Activated T-helper 1 cell treated with anti-CD3 and anti-CD28 coated beads, Interleukin-2, amount 50 U/mL, for 16 hours (primary cell): ENCODE measurements at places on chromosomes 3 and 15.

DNA sequence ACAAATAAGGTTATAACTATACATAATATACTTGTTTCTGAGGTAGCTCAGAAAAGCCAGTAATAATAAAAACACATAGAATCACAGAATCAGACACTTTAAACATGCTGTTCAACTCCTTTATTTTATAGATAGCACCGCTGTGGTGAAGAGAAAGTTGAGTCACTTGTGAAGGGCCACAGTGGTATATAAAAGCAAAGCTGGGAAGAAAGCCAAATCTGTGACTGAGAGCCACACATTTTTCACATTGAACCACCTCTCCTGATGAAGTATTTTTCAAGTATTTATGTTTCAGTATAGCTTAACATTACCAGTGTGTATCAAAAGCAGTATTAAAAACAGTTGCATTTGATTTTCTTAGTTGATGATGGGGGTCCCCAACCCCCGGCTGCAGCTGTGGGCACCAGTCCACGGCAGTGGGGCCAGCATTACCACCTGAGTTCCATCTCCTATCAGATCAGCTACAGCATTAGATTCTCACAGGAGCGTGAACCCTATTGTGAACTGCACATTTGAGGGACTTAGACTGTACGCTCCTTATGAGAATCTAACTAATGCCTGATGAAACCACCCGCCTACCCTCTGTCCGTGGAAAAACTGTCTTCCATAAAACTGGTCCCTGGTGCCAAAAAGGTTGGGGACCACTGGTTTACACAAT, 46.2 kb downstream of the TBL1XR1 start:
- no peak for DNase-seq

- no peak for DNase-seq
Measured at GRCh38 chr3:170431054-170431453, 12.4 kb downstream of the CLDN11 start.

DNA sequence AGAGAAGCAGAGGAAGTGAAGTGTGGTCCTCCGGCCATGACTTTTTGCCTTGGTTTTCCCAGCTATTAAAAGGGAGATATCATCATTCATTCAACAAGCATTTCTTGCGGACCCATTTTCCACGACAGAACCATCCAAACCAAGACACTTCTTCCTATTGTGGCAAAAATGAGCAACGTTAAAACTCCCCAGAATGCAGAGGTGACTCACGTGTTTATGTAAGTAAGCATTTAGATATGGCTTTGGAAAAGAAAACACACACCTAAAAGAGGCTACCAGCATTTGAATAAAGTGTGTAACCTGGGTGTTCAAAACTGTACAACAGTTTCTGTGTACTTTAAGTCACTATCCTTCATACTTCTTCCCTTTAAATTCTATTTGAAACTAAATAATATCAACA, 181.3 kb downstream of the RORA start:
- no peak for DNase-seq

- no peak for DNase-seq
Measured at GRCh38 chr15:80620931-80621330, 74.2 kb upstream of the ABHD17C start.

DNA sequence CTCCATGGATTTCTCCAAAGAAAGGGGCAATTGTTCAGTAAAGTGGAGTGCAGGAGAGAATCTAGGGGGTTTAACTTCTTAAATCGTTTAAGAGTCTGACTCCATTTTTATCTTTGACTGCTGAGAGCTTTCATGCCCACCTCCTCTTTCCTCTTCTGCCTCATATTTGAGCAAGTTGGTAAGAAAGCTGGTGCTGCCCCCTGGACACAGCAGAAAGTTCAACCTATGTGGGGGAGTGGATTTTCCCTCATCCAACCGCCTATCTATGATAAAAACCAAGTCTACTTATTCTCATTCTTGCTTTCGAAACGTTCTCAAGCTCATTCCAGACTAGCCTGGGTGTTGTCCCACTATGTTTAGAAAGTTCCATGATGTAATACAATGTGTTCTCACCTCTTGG, 26.0 kb downstream of the HHLA2 start:
- DNase-seq: no peak

- DNase-seq: no peak
Measured at GRCh38 chr3:39910826-39911464, 101.5 kb downstream of the MYRIP start.

- no peak for DNase-seq
Measured at GRCh38 chr15:29852201-29852600, 29.9 kb upstream of the TJP1 start.

DNA sequence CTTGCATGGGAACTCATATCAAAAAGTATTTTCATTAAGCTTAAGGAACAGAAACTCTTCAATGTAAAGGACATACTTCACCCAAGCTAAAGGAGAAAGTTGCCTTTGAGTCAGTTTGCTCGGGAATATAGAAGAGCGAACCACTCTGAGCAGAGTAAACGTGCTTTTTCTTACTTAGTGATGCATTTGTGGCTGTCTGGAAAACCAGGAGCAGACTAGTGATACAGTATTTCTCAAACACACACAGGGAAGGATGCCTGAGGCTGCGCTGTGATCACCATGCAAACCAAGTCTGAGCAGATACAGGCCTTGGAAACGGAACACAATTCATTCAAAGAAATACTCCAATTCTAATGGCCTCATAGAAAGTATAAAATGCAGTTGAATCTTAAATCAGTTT, 121.0 kb upstream of the CDIN1 start:
- DNase-seq: no peak

- DNase-seq: no peak
Measured at GRCh38 chr15:84598993-84599392, 1.8 kb upstream of the ZSCAN2 start.

DNA sequence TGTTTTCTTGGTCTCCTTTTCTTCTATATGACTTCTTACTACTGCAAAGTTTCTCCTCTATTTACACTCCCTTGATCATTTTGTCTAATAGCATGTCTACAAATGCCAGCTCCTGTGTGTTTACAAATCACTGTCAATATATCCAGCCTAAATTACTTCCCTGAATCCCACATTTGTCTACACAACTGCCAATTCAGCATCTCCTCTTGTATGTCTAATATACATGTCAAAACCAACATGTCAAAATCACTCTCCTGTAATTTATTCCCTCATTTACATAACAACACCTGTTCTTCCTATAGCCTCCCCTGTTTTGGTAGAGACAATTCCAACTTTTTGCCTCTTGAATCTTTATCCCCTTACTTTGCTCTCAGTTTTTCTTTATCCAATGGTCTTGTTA, 359.3 kb downstream of the PLOD2 start:
- no peak for DNase-seq

DNA sequence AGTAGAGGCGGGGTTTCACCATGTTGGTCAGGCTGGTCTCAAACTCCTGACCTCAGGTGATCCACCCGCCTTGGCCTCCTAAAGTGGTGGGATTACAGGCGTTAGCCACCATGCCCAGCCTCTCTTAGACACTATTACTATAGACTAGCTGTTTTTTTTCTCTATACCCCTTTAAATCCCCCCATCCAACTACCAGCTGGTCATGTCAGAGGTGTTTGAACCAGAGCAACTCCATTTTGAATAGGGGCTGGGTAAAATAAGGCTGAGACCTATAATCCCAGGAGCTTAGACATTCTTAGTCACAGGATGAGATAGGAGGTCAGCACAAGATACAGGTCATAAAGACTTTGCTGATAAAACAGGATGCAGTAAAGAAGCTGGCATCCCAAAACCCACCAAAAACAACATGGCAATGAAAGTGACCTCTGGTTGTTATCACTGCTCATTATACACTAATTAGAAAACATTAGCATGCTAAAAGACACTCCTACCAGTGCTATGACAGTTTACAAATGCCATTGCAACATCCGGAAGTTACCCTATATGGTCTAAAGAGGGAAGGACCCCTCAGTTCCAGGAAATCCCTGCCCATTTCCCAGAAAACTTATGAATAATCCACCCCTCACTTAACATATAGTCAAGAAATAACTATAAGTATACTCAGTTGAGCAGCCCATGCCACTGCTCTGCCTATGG, 57.8 kb upstream of the GPD1L start:
- no peak for DNase-seq

GRCh38 chr15:58555162-58556027, 123.6 kb downstream of the LIPC start:
- DNase-seq: no peak

GRCh38 chr3:63795438-63795837, 23.7 kb upstream of the C3orf49 start:
- DNase-seq: no peak

DNA sequence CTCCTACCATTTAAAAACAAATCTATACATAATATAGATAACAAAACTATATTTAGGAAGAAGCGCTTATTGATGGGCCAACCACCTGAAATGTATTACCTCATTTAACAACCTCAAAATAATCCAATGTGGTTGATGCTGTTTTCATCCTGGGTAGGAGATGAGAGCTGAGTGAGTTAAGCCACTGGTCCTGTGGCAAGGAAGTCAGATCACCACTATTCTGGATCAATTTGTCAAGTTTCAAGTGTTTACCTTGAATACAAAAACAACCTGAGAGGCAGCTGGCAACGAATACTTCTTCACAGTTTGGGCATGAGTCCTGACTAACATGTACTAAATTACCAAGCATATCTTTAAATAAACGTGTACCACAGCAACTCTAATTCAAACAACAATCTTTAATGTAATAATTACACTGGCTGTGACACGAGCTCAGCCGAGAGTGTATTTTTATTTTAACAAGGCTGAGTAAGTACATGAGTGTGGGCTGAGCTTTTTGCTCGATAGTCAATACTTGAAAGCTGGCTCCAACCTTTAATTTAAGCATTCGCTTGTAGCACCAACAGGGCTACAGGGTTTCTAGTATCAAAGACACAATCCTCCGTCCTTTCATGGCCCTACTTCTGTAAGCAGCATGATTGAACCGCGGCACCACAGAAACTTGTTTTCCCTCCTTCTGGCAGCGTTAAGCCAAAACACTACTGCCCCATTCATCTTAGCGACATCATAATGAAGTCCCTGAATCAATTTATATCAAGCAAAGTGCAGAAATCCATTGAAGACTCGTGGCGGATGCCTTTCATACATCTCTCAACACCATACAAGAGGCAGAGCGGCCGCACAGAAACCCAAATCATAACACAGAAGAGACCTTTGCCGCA, 93.8 kb upstream of the ICE2 start:
- no peak for DNase-seq

DNA sequence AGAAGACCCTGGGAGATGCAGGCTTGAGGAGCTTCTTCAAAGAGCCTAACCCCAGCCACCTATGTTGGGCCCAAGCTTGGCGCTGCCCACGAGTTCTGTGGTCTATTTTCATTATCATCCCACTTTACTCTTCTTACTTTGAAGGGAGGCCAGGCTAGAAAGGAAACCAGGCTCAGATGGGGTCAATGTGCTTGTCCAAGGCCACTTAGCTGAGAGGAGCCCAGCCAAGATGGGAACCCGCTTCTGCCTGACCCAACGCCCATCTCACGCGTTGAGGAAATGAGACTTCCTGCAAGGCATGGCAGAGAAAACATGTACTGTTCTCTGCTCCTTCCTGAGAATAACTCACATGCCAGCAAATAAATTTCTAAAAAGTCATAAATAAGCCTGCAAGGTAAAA, 486.3 kb upstream of the PROK2 start:
- no peak for DNase-seq
